ENCODE measurements at places on chromosomes 6 and 20. TPM values are rescaled to one million over a fixed set of nuclear protein-coding genes. Genes with fewer than 3 reads are reported as not detected.

Gene HLA-DMB
- total RNA-seq, result 14.3 TPM

Gene EPB41L1
- total RNA-seq, result 53.4 TPM

- H3K4me1 ChIP-seq, result peaks cover 14% of the 10 kb centered on the region
- no peaks in the 10 kb centered on the region for H3K36me3 ChIP-seq
- no peak overlapping the region for H3K4me3 ChIP-seq
- peak; percentile 97 for DNase-seq
- H3K27ac ChIP-seq, result no peak overlapping the region
Observed at GRCh38 chr20:50186151-50186885, 4.3 kb upstream of the CEBPB start.

DNA sequence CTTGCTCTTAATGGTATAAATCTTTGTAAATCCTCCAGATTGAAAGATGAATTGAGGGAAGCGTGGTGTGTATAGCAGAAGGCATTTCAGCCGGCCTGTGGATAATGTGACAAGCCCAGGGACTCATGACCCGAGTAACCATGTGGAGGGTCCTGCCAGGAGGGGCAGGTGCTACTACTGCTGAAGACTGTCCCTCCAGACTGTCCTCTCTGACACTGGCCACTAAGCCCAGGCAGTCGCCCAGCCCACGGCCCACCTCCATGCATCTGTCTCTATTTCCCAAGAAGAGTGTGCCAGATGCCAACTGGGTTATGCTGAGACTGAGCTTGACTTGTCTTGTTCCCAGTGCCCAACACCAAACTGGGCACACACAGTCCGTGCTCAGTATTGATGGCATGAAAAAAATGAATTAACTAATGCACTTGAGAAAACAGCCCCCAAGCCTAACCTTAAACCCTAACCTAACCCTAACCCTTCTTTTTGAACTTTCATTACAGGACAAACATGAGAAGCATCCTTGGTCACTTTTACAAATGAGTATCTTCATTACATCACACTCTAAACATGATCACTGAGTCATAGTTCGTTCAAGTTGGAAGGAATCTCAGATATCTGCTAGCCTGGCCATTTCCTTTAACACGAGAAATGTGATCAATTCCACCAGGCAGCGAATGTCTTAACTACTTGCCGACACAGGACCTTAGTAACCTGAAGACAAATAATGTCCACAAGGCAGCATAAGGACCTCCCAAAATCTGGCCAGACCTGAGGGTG lies 182.2 kb upstream of the RREB1 start:
- H3K27me3 ChIP-seq, result no peaks in the 10 kb centered on the region
- H3K27ac ChIP-seq, result no peak overlapping the region
- H3K4me3 ChIP-seq, result no peak overlapping the region
- no peaks in the 10 kb centered on the region for H3K36me3 ChIP-seq
- no peak for DNase-seq
- H3K4me1 ChIP-seq, result peaks cover 14% of the 10 kb centered on the region

Gene VAPB
- total RNA-seq, result 10.5 TPM

Gene CD93
- 19.2 TPM for total RNA-seq

Gene POU5F1
- 4.9 TPM for total RNA-seq

DNA sequence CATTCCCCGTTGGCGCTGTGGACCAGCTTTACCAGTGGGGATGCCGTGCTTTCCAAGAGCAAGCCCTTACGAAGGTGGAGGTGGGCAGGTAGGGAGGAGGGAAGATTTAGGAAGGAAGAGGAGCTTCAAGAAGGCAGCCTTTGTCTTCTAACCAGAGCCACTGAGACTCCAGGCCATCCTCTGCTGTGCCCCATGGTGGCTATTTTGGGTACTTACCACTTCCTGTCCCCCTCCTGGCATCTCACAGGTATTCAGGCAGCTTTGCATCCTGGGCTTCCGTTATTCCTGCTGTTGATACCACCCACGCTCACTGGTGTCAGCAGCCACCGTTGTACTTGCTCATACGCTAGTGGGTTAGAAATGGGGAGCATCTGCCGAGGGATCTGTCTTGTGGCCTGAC lies 22.9 kb downstream of the ERMARD start:
- no peak overlapping the region for H3K27ac ChIP-seq
- H3K4me1 ChIP-seq, result no peaks in the 10 kb centered on the region
- peaks cover 14% of the 10 kb centered on the region for H3K36me3 ChIP-seq
- DNase-seq, result no peak
- no peaks in the 10 kb centered on the region for H3K27me3 ChIP-seq

DNA sequence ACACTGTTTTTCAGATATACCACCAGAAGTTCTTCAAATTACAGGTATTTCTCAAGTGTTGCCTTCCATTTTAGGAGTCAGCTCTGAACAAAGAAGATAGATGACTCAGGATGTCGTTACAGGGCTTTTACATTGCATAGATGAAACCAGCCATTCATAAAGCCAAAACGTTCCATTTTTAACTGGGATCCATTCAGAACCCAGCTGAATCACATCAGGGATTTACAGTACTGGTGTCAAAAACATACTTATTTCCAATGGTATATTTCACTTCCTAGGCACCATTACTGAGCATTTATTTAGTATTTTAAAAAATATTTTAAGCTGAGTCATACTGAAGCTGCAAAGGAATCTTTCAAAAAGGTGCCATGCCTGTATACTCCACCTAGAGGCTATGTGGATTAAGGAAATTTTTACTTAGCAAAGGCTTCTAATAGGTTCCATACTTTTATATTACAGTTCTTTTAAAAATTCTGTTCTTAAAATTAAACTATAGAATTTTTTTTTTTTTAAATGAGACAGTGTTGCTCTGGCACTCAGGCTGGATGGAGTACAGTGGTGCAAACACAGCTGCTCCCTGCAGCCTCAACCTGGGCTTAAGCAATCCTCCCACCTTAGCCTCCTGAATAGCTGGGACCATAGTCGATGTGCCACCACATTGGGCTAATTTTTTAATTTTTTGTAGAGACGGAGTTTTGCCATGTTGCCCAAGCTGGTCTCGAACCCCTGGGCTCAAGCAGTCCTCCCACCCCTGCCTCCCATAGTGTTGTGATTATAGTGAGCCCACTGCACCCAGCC lies 2.6 kb downstream of the ASF1A start:
- H3K4me1 ChIP-seq, result peaks cover 30% of the 10 kb centered on the region
- no peak overlapping the region for H3K4me3 ChIP-seq
- H3K27me3 ChIP-seq, result no peaks in the 10 kb centered on the region
- H3K36me3 ChIP-seq, result peaks cover 1% of the 10 kb centered on the region
- no peak overlapping the region for H3K27ac ChIP-seq

Gene TNNC2
- not detected for total RNA-seq

- no peak overlapping the region for H3K4me3 ChIP-seq
- H3K36me3 ChIP-seq, result no peaks in the 10 kb centered on the region
- no peak for DNase-seq
- no peaks in the 10 kb centered on the region for H3K4me1 ChIP-seq
- H3K27ac ChIP-seq, result peak overlapping the region; percentile 16
- H3K27me3 ChIP-seq, result no peaks in the 10 kb centered on the region
Observed at GRCh38 chr20:19903168-19903811, 113.9 kb upstream of the NAA20 start.

- H3K4me3 ChIP-seq, result peak overlapping the region; percentile 49
- H3K27me3 ChIP-seq, result no peaks in the 10 kb centered on the region
Observed at GRCh38 chr20:32763202-32764004, 1.2 kb downstream of the DNMT3B start.

Gene RGS17
- 1.0 TPM for total RNA-seq

Gene ARG1
- total RNA-seq, result not detected

Gene ALDH8A1
- 0.66 TPM for total RNA-seq

- H3K36me3 ChIP-seq, result no peaks in the 10 kb centered on the region
- H3K27me3 ChIP-seq, result no peaks in the 10 kb centered on the region
- no peak for DNase-seq
- no peak overlapping the region for H3K27ac ChIP-seq
- no peaks in the 10 kb centered on the region for H3K4me1 ChIP-seq
Observed at GRCh38 chr20:15645816-15646215, 927.4 kb downstream of the KIF16B start.

Gene ME1
- 7.9 TPM for total RNA-seq

DNA sequence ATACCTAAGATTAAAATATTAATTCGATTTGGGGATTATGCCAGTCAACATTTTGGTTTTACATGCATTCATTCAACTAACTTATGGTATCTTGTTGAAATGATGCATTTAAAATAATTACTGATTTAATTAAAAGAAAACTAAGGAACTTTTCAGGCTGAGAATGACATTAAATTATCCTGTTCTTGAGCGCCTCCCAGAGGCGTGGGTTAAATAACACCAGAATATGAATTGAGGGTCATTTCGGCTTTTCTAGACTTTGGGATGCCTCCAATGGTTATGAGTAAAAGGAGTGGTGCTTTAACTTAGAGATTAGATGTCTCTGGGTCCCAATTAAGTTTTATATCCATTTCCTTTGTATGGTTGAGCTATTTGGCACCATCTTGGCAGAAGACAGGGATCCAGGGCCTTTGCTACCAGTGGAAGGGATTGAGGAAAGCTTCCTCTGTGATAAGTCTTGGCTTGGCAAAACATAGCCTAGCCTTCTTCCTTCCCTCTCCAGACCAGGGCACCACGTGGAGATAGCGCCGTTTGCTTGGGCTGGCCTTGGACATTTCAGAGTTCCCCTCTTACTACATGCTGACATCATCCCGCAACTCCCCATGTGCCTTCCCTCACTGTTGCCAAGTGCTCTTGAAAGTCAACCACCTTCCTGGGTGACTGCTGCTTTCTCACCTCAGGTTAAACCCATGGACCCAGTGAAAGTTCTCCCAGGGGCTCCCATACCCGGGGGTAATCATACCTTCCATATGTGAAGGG lies 28.7 kb downstream of the GNAS start:
- no peak overlapping the region for H3K27ac ChIP-seq
- DNase-seq, result peak; percentile 34
- no peaks in the 10 kb centered on the region for H3K36me3 ChIP-seq
- no peak overlapping the region for H3K4me3 ChIP-seq

Gene WFDC10B
- total RNA-seq, result not detected

GRCh38 chr20:58787211-58788005 lies 63.3 kb downstream of the GNAS-AS1 start:
- no peaks in the 10 kb centered on the region for H3K27me3 ChIP-seq
- no peak for DNase-seq
- H3K4me1 ChIP-seq, result no peaks in the 10 kb centered on the region
- no peak overlapping the region for H3K27ac ChIP-seq
- H3K4me3 ChIP-seq, result no peak overlapping the region

Gene CPNE5
- 0.78 TPM for total RNA-seq

Gene MATN4
- 5.3 TPM for total RNA-seq

- H3K27me3 ChIP-seq, result no peaks in the 10 kb centered on the region
- no peak overlapping the region for H3K4me3 ChIP-seq
- H3K4me1 ChIP-seq, result peaks cover 9% of the 10 kb centered on the region
- H3K36me3 ChIP-seq, result no peaks in the 10 kb centered on the region
- no peak for DNase-seq
Observed at GRCh38 chr6:113363866-113364265, 493.3 kb upstream of the MARCKS start.

Measured in body of pancreas (tissue), 4 donors.